ENCODE measurements at places on chromosomes 5 and 9. TPM values are rescaled to one million over a fixed set of nuclear protein-coding genes. Genes with fewer than 3 reads are reported as not detected.

- no peak for DNase-seq
Measured at GRCh38 chr5:95884511-95884910, 62.0 kb upstream of the GLRX start.

GRCh38 chr9:4603830-4604229, 58.3 kb upstream of the PLPP6 start:
- DNase-seq: no peak

GRCh38 chr5:137486707-137487106, 12.4 kb downstream of the SPOCK1 start:
- DNase-seq: no peak

BSPRY gene
- polyA plus RNA-seq: 0.52 TPM

DNA sequence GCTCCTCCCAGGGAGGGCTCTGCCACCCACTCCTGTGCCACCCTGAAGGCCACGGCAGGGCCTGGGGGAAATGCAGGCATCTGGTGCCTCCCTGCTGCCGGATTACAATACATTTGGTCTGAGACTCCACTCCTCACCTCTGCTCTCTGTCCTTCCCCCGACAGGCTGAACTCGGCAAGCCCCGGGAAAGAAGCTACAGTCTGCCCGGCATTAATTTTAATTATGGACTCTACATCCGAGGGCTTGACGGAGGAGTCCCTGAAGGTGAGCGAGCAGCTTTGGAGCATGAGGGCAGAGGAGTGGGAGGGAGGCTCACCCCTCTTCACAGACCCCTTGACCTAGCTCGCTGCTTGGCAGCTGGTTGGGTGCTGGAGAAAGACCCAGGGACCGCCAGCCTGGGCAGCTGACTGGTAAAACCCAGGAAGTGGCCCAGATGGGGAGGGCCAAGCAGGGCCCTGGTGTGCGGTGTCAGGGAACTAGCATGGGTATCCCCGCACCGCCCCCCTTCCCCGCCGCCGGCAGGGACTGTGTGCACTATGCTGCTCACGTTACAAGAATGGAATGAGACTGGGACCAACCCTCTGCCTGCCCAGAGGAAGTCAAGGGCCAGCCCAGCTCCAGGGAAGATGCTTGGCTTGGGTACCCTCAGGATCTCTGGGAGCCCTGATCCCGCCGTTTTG, 83.7 kb upstream of the BARHL1 start:
- no peak for DNase-seq

PCDHGB5 gene
- polyA plus RNA-seq: 4.1 TPM

GRCh38 chr5:134833340-134834032, 12.3 kb upstream of the C5orf24 start:
- DNase-seq: no peak

ZFP2 gene
- polyA plus RNA-seq: 2.4 TPM

- DNase-seq: no peak
Measured at GRCh38 chr5:143019614-143020515, 249.7 kb downstream of the ARHGAP26 start.

GRCh38 chr5:72468024-72468423, 39.2 kb downstream of the ZNF366 start:
- no peak for DNase-seq

- peak; percentile 64 for DNase-seq
Measured at GRCh38 chr9:12915366-12915954, 140.6 kb downstream of the LURAP1L start.

GAS1 gene
- 63.8 TPM for polyA plus RNA-seq

PAEP gene
- polyA plus RNA-seq: not detected

DNA sequence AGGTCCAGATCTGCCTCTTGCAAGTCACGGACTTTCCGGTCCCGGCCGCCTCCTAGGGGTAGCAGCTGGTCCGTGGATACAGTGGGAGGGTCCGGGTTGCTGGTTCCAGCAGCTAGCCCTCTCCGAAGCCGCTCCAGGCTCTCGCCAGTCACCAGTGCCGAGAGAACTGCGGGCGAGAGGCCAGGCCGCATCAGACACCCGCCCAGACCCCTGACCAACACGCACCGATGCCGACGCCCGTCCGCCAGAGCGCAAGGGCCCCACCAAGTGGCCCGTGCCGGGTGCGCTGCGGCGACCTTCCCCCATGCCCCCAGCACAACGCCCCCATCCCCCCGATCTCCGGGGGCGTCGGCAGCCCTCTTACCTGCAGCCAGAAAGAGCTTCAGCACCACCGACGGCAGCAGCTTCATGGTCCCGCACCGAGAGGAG, 470 bp downstream of the HBEGF start:
- peak; percentile 59 for DNase-seq

GRCh38 chr5:55866934-55867333, 15.8 kb downstream of the IL31RA start:
- no peak for DNase-seq

GKAP1 gene
- 17.2 TPM for polyA plus RNA-seq

- no peak for DNase-seq
Measured at GRCh38 chr9:138064547-138064946, 187.0 kb downstream of the CACNA1B start.

DNA sequence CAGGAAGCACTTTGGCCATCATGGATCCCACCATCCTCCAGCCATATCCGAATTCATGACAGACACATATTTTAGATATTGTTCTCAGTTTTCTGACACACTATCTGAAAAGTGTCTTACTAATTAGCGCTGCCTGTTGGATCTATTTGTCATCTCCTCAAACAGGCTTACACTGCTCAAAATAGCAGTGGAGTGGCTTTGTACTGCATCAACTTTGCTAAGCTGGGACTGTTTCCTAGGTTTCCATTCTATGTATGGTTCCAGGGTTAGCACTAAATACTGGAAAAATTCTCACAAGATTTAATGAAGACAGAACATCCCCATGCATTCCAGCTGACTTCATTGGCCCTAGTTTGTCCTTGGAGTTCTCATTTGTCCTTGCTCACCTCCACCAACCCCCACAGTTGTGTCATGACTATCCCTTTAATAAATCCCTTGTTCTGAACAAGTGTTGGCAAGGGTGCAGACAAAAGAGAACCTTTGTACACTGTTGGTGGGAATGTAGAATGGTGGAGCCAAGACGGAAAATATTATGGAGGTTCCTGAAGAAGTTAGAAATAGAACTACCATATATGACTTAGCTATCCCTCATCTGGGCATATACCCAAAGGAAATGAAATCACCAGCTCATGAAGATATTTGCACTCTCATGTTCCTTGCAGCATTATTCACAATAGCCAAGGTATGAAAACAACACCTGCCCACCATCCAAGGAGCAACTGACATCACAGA, 136.5 kb upstream of the RAI14 start:
- no peak for DNase-seq

DNA sequence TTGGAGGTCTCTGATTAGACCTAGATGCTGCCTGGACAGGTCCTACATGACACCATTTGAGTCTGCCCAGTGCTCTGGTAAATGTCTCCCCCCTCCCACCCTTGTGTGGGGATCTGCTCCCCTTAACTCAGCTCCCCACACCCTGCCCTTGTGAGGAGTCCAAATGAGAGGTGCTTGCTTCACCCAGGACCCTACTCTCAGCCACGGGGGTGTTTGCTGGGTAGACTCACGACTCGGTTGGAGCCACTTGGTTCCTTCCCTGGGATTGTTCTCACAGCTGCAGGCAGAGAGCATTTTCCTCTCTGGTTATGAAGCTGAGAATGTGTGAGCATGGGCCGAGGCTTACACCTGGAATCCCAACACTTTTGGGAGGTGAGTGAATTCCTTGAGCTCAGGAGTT, 204.7 kb downstream of the CDK5RAP2 start:
- DNase-seq: no peak

- DNase-seq: no peak
Measured at GRCh38 chr5:137329586-137330296, 169.4 kb downstream of the SPOCK1 start.

DNA sequence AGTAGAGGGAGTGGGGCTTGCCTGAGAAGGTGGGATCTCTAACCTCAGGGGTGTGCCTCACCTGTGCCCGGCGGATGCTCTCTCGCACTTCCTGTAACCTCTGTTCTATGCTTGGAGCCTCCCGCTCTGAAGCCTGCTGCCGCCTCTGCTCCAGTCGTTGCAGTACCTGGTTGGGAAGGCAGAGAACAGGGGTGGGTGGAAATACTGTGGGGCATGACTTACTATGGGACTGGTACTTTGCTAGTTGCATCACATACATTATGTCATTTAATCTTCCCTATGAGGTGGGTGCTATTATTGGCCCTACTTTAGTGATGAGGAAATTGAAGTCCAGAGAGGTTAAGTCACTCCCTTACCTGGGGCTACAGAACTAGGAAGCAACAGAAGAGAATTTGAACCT, 5.2 kb downstream of the FCHSD1 start:
- no peak for DNase-seq

DNA sequence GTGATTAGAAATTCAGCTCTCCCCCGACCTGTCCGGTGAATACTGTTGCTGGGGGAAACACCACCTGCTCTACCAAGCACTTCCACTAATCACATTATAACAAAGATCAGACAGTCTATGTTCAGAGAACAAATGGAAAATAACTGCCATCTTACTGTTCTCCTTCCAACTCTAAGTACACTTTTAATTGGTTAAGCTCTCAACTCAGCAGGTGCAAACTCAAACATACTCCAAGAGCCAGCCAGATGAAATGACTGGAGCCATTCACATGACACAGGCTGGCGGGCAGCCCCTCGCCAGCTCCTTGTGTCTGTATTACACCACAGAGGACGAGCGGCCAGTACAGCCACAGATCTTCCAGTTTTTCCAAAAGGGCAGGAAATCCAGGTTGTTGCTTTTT, 16.1 kb downstream of the LIFR start:
- DNase-seq: no peak

IFNA21 gene
- not detected for polyA plus RNA-seq

- DNase-seq: no peak
Measured at GRCh38 chr5:1779782-1780613, 19.6 kb downstream of the MRPL36 start.

- no peak for DNase-seq
Measured at GRCh38 chr9:106718936-106719335, 144.0 kb upstream of the ZNF462 start.

GRCh38 chr9:119907056-119907455, 537.8 kb upstream of the BRINP1 start:
- no peak for DNase-seq

GRCh38 chr9:75871624-75872023, 18.8 kb upstream of the PCSK5 start:
- no peak for DNase-seq

DNA sequence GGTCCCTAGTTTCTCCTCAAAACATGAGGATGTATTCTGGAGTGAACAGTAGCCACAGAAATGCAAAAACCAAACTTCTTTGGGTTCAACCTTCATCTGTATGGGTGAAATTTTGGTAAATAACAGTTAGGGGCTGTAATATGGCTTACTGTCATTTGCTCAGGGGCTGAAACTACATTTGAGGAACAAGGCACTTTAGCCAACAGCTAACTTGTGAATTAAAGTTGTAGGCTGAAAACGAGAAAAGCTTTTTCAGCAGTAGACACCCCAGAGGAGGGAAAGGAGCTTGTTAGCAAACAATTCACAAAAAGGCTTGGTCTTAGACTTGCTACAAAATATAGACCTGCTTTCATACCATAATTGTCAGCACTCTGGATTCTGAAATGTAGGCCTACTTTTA, 6.6 kb downstream of the TMEM171 start:
- no peak for DNase-seq

DNA sequence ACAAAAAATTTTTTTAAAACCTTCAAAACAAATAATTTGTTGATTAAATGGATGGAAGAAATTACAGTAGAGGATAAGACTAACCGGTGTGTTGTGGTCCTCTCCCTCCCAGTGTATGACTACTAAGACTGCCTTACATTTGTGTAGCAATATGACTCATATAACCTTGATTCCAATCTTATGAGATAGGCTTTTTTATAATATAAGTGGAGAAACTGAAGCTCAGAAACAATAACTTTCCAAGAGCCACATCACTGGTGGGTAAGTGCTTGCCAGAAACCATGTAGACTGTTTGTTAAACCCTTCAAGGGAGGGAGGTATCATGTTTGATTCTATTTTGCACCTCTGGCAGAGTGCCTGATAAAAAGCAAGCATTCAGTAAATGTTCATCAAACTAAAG, 47.5 kb downstream of the NLN start:
- no peak for DNase-seq

FSTL4 gene
- 5.2 TPM for polyA plus RNA-seq

PRRT1B gene
- not detected for polyA plus RNA-seq

- DNase-seq: no peak
Measured at GRCh38 chr5:91484662-91485061, 101.5 kb upstream of the ARRDC3 start.

- DNase-seq: no peak
Measured at GRCh38 chr5:145951071-145951470, 14.7 kb downstream of the SH3RF2 start.

DNA sequence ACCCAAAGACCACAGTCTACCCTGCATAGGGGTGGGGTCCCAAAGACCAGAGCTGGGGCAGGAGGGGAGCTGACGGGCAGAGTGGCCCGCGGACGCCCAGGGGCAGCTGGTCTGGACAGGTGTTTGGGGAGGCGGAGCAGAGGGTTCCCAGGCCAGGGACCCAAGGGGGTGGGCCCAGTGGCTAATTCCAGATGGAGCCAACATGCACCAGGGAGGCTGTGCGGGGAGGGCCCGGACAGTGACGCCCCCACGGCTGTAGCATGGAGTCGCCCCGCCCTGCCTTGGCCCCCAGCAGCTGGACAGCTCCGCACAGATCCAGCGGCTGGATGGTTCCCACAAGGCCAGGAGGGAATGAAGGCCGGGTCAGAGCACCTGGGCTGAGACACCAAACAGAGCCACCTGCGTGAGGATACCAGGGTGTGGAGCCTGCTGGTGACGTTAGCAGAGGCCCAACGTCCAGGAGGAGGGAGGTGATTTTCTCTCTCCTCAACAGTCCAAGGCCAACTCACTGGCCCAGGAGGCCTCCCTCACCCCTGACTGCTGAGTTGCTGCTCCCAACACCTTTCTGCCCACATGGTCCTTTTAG, 55.3 kb upstream of the EGFL7 start:
- no peak for DNase-seq

DNA sequence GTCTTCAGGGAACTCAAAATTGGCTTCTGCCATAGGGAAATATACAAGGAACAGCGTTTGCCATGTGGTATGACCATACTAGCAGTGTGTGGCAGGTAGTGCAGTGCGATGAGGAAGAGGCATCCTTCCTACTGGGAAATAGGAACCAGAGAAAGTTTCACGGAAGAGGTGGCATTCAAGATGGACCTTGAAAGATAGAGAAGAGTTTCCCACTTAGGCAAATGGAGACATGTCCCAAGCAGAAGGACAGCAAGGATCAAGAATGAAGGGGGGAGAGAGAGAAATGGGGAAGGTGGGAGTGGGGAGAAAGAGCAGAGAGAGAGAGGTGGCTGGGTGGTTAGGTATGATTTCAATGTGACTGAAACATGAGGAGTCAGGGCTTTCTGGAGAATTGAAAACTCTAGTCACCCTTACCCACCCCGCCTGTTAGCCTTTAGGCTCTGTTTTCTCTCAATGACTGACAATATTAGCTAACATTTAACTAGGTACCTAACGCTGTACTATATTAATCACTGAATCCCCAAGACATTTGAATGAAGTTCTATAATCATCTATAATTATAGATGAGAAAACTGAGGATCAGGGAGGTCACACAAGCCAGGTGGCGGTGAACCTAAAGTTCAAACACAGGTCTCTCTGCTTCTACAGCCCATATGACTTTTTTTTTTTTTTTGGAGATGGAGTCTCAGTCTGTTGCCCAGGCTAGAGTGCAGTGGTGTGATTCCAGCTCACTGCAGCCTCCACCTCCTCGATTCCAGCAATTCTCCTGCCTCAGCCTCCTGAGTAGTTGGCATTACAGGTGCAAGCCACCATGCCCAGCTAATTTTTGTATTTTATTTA, 171.3 kb downstream of the NR3C1 start:
- DNase-seq: no peak

ADAMTS19 gene
- polyA plus RNA-seq: 15.1 TPM

GRCh38 chr9:128340691-128341434, 536 bp downstream of the SLC27A4 start:
- DNase-seq: no peak

GRCh38 chr5:108036482-108036881, 345.4 kb downstream of the FBXL17 start:
- DNase-seq: no peak

KIAA0825 gene
- 2.1 TPM for polyA plus RNA-seq

Measured in hindlimb muscle (tissue), 1 donor.